ENCODE measurements at places on chromosomes 1 and 21. TPM values are rescaled to one million over a fixed set of nuclear protein-coding genes. Genes with fewer than 3 reads are reported as not detected.

ZZZ3 gene
- 7.8 TPM for polyA plus RNA-seq

ATP6V1G3 gene
- polyA plus RNA-seq = not detected

MTARC2 gene
- polyA plus RNA-seq = 6.0 TPM

VPS26C gene
- 12.4 TPM for polyA plus RNA-seq

SDHB gene
- 102 TPM for polyA plus RNA-seq

GCSAML gene
- 0.06 TPM for polyA plus RNA-seq
